T-helper 2 cell treated with Interferon-gamma antibody and Interleukin-4, amounts not matched to agents 5 μg/mL and 100 μg/mL, for 36 hours (primary cell): ENCODE measurements at places on chromosomes 3 and 15.

DNA sequence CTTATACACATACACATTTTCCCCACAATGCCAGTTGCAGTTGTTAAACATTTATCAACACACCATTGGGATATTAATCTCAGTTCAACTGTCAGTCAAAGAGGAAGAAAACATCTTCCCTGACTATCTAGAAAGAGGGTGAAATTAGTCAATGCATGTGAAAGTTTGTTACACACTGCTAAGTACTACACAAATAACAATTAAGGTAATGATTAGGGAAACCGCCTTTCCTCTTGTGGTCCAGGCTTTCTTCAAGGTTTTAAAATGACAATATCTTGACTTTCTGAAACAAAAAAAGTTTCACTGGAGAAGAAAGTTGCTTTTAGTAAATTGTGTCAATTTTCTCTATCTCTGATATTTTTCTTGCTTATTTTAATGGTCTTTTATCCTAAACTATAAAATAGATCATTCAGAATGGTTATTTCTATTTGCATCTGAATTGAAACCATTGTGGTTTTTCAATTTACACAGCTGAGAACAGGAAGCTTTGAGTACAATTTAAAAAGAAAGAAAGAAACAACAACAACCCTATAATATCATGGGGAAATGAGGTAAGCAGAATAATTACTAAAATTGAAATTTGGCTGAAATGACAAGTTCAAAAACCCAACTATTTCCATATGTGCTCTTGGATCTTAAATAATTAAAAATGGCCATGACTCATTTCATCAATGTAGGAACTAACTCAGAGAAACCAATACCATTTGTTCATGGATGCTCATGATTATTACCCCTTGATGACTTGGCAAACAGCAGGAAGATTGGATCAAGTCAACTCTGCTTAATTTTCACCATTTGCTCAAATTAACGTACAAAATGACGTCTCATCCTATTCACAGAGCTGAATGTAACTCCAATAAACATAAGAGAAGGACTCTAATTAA is 31.7 kb downstream of the GPR149 start:
- no peak for DNase-seq

DNA sequence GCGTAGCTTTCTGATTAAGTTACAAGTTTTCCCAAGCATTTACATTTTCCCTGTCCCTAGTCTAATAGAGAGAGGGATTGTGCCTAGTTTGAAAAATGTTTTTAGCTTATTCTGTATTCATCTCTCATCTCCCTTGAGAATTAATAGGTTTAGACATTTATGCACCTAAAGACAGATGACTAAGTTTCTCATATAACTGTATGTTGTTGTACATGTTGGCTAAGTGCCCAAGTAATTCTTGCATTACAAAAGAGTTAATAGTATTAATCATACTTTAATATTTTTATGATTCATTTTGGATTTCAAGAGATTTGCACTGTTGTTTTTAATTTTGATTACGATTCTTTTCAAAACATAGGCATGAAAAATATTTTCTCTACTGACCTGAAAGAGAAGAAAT is 109.0 kb upstream of the TBL1XR1 start:
- DNase-seq: no peak

DNA sequence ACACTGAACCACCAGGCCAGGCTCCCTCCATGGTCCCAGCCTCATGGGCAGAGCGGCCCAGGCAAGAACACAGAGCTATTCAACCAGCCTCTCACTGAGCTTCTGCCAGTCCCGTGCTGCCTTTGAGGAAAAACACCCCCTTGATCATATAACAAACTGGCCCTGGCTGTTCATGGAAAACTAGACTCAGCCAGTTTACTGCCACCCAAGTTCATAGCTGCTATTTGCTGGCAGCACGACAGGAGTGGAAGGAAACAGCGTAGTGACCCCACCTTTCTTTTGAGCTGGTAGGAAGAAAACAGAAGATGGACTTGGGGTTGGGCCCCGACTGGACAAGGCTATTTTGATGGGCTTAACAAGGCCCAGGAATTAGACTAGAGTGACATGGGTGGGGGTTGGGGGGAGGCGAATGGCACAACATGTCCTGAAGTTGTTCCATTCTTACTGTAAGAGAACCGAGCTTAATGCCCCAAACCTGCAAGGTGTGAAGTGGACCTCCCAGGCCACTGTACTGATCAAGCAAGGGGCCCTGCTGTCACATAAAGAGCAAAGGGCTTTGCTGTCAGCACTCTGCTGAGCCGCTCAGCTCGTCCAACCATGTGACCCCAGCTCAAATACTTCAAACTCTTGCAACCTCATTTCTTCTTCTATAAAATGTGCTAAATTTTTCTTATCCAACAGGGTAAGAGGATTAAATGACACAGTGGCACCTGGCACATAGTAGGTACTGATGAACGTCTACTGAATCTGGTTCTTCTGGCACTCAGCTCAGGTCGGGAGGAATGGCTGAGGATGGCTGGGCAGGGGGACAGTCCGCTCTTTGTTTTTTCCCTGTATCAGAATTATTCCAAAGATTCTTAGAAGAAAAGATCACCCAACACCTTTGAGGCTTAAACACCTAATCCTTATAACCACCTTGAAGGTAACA is 1.6 kb downstream of the FBXL22 start:
- no peak for DNase-seq

DNA sequence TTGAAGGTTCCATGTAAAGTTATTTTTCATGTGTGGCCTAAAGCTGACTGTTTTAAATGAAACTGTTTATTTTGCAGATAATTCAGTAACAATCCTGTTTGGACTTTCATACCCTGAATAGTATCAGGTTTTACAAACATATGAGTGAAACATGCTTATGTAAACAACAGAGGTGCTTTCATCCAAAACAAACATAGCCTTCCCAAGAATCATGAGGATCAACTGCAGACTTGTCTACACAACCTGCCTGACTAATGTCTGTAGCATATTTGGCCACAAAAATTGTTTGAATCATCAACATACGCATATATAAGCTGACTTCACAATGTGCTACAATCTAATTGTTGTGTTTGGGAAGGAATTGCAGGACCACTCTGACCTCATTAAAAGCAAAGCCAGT is 190.4 kb downstream of the DIPK2A start:
- DNase-seq: no peak

DNA sequence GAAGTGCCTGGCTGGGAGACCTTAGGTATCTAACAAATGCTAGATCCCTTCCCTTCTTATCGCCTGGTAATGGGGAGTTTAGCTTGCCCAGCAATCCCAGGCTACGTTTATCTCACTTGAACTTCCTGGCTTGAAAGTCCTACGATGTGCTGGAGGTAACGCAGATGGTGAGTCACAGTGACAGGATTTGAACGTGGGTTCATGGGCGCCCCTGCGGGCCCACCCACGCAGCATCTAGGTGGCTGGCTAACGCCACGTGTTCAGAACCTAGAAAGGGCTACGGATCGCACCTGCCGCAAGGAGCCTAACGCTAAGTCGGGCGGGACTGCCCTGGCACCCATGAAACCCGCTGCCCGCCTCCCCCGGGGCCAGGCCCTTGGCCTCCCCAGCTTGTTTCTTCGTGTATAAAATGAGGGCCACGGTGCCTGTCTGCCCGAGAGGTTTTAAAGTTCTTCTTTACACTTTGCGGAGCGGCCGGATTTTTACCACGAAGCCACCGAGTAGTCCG is 600 bp upstream of the USP3 start:
- DNase-seq: peak; percentile 87

GRCh38 chr3:86954226-86954625 is 36.7 kb downstream of the VGLL3 start:
- no peak for DNase-seq

DNA sequence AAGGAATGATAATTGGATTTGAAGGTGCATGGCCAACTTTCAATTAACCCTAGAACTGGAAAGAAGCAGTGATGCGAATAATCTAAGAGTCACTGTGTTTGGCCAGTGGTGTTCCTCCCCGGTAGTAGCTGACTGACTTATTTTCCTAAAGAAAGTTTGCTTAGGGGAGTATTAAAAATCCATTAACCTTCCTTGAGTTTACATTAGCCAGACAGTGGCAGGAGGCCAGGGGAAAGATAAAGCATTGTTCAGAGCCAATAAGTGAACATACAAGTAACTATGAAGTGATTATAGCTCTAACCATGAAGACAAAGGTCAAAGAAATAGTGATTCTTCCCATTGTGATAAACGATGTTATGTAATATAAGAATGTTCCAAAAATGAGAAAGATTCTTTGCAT is 8.9 kb upstream of the TMEM202 start:
- DNase-seq: no peak

GRCh38 chr3:40672861-40673260 is 148.1 kb downstream of the ZNF621 start:
- no peak for DNase-seq

- DNase-seq: no peak
These were observed 42.2 kb downstream of the CLDN18 start for GRCh38 chr3:138051947-138052802.

- DNase-seq: no peak
These were observed 113.4 kb upstream of the CBLB start for GRCh38 chr3:105982207-105982606.

DNA sequence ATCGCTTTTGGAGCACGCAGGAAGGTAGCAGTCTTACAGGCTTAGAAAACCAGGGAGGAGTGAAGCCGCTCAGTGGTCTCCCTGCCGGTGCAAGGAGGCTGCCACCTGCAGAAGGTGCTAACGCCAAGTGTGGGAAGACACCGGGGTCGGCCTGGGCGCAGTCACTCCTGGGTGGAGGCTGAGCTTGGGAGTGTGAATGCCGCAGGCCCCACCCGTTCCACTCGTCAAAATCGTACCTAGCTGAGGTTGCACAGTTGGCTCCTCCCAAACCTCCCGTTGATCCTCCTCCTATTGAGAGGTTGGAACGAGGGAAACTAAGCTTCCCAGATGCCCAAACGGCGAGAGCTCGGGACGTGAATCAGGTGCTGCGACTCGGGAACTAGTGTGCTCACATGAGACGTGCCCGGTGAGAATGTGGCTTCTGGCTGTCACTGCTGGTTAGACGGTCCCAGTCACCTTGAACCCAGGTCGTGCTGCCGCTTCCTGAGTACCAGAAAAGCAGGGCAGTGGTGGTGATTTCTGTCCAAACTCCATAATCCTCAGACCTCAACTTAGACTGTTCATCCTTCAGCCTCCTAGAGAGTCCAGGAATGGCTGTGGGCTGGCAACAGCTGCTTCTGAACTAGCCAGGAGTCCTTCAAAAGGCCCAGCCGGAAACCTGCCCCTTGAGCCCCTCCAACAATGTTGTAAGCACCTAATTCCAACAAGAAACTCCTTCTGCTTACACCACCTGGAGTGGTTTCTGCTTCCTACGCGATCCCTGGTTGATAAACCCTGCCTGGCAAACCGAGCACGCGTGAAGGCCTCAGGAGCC is 156.0 kb downstream of the XXYLT1 start:
- no peak for DNase-seq
